ENCODE measurements at places on chromosomes 3 and 15. TPM values are rescaled to one million over a fixed set of nuclear protein-coding genes. Genes with fewer than 3 reads are reported as not detected.

The MKRN3 gene
- total RNA-seq: 34.4 TPM

The IDH2 gene
- 92.2 TPM for total RNA-seq

The COLQ gene
- total RNA-seq: 5.0 TPM

The KNL1 gene
- total RNA-seq: 14.2 TPM

The UBXN7 gene
- 69.9 TPM for total RNA-seq

The ATP13A5 gene
- total RNA-seq: 0.22 TPM

All from camera-type eye (tissue), 1 donor.